CD4-positive, CD25-positive, alpha-beta regulatory T cell (primary cell): ENCODE measurements at places on chromosomes 5 and 9. TPM values are rescaled to one million over a fixed set of nuclear protein-coding genes. Genes with fewer than 3 reads are reported as not detected.

The ERMP1 gene
- 8.7 TPM for total RNA-seq

The PCDHGB2 gene
- 0.20 TPM for total RNA-seq

The PMPCA gene
- 86.2 TPM for total RNA-seq

The ANXA1 gene
- total RNA-seq: 274 TPM

The SNCAIP gene
- total RNA-seq: not detected

The TBC1D9B gene
- total RNA-seq: 53.1 TPM

The PTPDC1 gene
- total RNA-seq: 4.6 TPM

The FCN1 gene
- not detected for total RNA-seq

The OBP2B gene
- total RNA-seq: not detected

The RMI1 gene
- total RNA-seq: 2.8 TPM

The COL5A1 gene
- total RNA-seq: 1.7 TPM

The ZNF354C gene
- total RNA-seq: 4.5 TPM

The CRAT gene
- 12.5 TPM for total RNA-seq

The ARHGEF37 gene
- total RNA-seq: 1.8 TPM

The ADAMTSL1 gene
- total RNA-seq: not detected
